ENCODE measurements at places on chromosomes 7 and 10.
A peak's percentile ranks its signal among the peaks of the same experiment; 100 is the strongest.

GRCh38 chr7:157685430-157686284 is 348.9 kb downstream of the DNAJB6 start:
- DNase-seq, result no peak

- DNase-seq, result peak; percentile 78
Measured at GRCh38 chr7:98617051-98617959, at the start of gene NPTX2. NPTX2 (plus strand) TSS chr7:98617285; CDS start chr7:98617462, 177 bp downstream.

GRCh38 chr7:158957510-158957906 is 101.2 kb downstream of the DYNC2I1 start:
- peak; percentile 53 for DNase-seq

- no peak for DNase-seq
Measured at GRCh38 chr7:39624935-39625694, 1.7 kb downstream of the RALA start.

DNA sequence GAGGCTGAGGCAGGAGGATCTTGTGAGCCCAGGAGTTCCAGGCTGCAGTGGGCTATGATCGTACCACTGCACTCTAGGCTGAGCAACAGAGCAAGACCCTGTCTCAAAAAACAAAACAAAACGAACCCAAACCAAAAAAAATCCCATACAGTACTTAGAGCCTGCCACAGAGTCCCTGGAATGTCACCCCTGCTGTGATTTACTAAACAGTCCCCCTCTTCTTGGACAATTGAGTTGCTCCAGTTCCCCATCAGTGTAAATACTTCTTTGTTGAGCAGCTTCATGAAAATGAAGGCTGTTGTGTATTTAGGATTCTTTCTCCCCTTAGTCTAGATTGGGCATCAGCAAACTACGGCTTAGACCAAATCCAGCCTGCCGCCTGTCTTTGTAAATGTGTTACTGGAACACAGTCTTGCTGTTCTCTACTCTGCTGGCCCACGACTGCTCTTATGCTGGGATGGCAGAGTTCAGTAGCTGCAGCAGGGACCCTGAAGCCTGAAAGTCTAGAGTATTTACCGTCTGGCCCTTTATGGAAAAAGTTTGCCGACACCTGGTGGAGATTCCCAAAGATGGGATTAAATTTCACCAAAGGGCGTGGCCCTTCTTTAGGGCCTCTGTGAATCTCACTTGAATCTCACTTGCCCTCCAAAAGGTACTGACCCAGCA is 57.8 kb downstream of the PALD1 start:
- no peak for DNase-seq

DNA sequence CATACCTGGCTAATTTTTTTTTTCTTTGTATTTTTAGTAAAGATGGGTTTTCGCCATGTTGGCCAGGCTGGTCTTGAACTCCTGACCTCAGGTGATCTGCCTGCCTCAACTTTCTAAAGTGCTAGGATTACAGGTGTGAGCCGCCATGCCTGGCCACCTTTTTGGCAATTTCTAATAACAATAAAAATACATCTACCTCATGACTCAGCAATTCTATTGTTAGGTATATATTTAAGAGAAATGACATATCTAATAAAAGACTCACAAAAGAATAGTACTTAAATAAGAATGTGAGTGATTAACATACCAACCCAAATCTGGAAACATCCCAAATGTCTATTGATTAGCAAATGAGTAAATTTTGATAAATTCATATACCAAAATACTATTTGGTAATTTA is 103.6 kb upstream of the PPP1R9A start:
- no peak for DNase-seq

DNA sequence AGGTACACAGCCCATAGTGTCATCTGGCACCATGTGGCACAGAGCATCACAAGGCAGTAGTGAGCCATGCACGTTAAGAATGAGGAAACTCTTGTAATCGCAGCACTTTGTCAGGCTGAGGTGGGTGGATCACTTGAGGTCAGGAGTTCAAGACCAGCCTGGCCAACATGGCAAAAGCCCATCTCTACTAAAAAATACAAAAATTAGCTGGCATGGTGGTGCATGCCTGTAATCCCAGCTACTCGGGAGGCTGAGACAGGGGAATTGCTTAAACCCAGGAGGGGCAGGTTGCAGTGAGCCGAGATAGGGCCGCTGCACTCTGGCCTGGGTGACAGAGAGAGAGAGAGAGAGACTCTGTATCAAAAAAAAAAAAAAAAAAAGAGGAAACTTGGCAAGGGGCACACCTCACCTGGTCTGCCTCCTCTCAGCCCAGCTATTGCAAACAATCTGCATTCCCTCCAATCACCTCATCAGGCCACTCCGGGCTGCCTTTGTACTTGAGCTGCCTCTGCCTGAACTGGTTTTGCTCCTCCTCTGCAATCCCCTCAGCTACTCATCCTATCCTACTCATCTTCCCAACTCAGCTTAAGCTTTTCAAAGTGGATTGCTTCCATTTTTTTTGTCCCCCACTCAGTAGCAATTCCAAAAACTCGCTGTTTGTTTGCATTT is 46.0 kb upstream of the OPTN start:
- no peak for DNase-seq

DNA sequence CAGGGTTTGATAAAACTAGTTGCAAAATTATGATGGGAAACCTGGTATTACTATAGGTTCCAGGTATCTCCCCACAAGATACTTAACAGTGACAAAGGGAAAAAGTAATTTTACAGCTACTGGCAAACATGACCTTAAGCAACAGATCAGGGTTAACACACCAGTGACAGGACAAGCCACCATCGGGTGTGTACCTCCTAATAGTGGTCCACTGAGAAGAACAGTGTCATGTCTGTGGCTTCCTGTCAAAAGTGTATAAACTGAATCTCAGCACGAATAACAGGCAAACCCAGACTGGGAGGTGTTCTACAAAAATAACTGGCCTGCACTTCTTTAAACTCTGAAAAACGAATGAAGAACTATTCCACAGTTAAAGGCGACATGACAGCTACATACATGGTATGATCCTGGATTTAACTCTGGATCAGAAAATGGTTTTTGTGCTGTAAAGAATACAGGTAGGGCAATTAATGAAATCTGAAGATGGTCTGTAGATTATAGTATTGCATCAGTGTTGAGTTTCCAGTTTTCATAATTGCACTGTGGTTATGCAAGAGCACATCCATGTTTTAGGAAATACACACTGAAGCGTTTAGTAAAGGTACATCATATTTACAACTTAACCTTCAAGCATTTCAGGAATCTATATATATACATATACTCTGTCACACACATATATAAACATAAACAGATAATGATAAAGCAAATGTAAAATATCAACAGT is 32.0 kb upstream of the ARMS2 start:
- DNase-seq, result no peak

DNA sequence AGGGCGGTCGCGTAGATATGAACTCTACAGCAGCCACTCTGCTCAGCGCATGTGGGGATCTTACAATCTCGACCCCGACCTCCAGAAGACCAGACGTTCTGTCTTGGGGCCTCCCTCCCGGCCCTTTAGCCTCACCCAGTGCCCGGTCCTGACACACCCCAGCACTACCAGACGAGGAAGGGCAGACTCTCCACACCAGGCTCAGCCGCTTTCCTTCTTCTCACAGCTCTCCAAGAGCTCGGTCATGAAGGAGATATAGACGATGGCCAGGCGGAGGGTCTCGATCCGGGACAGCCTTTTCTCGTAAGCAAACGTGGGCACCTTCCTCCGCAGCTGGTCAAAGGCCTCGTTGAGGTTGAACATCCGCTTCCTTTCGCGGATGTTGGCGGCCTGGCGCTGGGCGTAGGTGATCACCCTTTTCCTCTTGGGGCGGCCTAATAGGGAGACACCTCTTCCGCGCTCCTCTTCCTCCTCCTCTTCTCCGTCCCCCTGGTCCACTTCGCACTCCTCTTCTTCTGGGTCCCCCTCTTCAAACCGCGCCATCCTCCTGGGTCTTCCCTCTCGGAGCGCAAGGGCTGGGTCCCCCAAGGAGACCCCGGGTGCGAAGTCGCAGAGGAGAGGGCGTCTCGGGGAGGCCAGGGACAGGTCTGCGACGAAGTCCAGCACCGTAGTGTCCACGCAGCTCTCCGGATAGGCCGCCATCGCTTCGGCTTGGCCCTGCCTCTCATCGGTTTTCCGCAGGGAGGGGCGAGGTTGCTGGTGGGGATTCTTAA is at the start of gene FERD3L:
Gene FERD3L (minus strand): TSS at position 761 of the 773 bp plus-strand sequence. CDS start 59 bp downstream, at position 702.
- DNase-seq, result no peak

DNA sequence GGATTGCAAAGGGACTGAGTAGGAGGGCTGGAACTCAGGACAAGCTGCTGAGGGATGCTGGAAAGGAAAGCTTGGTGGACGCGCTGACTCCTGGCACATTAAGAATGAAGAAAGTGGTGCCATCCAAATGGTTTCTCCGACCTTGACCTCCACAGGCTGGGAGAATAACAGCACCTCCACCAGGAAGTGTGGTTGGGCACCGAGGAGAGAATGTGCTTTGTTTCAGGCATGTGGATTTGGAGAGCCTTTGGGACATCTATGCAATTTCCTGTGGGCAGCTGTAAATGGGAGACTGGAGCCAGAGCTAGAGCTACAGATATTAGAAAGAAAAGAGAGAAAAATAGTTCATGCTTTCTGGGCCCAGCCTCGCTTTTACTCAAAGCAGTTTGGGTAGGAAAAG is 29.8 kb upstream of the HABP2 start:
- DNase-seq, result no peak

GRCh38 chr10:30386801-30387588 is 37.9 kb upstream of the MTPAP start:
- peak; percentile 92 for DNase-seq

GRCh38 chr10:33248638-33249037 is 85.8 kb downstream of the NRP1 start:
- DNase-seq, result peak; percentile 21

GRCh38 chr10:73888514-73888913 is 14.2 kb upstream of the CAMK2G start:
- DNase-seq, result no peak

- no peak for DNase-seq
Measured at GRCh38 chr10:58457761-58458616, 54.7 kb upstream of the BICC1 start.

DNA sequence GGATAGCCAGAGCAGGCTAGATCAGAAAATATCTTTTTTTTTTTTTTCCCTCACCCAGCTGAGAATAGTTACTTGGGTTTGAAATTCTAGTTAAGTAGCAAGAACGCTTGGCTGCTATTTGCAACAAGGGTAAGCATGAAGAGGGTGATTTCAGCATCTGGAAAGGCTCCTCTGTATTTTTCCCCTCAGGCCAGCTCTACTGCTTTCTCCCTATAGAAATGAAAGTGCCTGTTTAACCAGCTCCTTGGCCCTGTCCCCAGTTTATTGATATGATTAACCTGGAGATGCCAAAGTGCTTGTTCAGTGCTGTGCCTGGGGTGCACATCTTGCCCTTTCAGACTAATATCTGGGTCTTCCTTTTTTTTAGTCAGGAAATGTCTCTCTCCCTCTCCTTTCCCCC is 37.1 kb downstream of the AP3M1 start:
- no peak for DNase-seq

DNA sequence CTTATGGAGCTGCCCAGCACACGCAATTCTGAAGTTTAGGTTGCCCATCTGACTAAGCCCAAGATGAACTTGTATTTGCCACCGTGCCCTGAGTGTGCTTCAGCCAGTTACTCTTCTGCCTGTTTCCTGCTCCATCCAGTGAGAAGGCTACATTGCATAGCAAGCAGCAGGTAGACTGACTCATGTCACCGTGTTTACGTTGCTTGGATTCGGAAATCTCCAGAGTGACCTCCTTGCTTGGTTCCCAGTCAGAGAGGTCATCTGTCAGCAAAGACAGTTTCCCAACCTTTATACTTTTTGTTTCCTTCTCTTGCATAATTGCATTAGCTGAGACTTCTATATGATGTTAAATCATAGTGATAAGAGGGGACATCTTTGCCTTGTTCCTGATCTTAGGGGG is 30.9 kb downstream of the NACAD start:
- no peak for DNase-seq

DNA sequence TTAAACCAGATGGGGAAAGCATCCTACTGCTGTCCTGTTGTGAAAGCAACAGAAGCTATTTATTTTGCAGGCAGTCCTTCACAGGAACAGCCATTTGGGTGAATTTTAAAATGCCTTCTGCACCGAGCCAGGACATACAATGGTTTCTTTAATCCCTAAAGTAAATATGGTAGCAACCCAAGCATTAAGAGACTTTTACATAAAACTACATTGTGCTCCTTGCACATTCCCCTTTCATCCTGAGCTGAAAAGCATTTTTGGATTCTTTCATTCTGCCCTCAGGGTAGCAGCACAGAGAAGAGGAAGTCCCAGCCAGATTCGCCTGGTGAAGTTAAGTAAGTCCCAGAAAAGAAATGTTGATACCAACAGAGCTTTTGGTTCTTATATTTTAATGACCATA is 84.0 kb upstream of the FAM3C start:
- no peak for DNase-seq

- DNase-seq, result no peak
Measured at GRCh38 chr7:155796381-155797261, 15.6 kb downstream of the SHH start.

GRCh38 chr10:22620140-22620857 is 94.1 kb downstream of the PIP4K2A start:
- no peak for DNase-seq

DNA sequence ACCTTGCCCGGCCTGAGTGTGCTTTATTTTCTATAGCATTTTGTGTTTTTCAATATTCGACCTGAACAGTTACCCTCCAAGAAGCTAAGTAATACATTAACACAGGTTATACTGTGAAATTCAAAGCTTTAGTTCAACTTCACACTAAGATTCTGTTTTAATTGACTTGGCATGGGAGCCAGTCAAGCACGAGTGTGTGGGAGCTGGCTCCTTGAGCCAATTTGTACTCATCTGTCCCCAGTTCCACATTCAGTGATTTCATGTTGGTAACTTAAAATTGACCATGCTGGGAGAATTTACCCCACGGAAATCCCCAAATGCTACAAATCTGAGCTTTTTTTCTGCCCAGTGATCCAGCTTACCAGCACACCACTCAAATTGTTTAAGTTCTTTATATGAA is 20.3 kb downstream of the TSPAN12 start:
- DNase-seq, result no peak

GRCh38 chr10:86970982-86971231 is 2.6 kb downstream of the ADIRF start:
- DNase-seq, result no peak

- DNase-seq, result no peak
Measured at GRCh38 chr7:52423251-52423650, 612.2 kb upstream of the POM121L12 start.

GRCh38 chr7:105388356-105389087 is at the start of gene SRPK2:
SRPK2 (minus strand) TSS chr7:105388921.
- DNase-seq, result peak; percentile 82
